ENCODE measurements at places on chromosomes 7 and 10. TPM values are rescaled to one million over a fixed set of nuclear protein-coding genes. Genes with fewer than 3 reads are reported as not detected.

Gene SFMBT2
- total RNA-seq: 4.3 TPM

Gene HYCC1
- total RNA-seq: 4.0 TPM

Gene AUTS2
- total RNA-seq: 14.8 TPM

- no peak for DNase-seq
These were observed 63.3 kb downstream of the GSAP start for GRCh38 chr7:77352665-77353406.

GRCh38 chr7:127252377-127252713 is 396 bp downstream of the GRM8 start:
- peak; percentile 19 for DNase-seq

DNA sequence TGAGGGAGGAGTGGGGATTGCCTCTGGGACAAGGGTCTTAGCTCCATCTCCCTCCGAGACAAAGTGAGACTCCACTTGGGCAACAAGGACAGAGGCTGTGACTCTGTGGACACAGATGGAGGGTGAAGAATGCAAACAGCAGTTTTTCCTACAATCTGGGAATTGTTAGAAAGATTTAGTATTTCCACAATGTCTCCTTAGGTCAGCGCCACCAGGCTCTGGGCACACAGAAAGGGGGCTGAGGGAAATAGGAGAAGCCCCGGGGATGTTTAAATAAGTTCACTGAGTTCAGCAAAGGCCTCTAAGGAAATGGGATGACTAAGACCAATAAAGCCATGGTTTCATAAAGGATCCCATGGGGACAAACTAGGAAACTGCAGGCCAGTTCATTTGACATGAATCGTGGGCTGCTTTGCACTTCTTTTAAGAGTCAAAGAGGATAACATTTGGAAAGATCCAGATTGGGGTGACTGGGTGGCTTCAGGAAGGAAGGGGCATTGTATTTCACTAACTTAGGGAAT is 219.8 kb upstream of the GLI3 start:
- no peak for DNase-seq

Gene BRAT1
- 46.6 TPM for total RNA-seq

DNA sequence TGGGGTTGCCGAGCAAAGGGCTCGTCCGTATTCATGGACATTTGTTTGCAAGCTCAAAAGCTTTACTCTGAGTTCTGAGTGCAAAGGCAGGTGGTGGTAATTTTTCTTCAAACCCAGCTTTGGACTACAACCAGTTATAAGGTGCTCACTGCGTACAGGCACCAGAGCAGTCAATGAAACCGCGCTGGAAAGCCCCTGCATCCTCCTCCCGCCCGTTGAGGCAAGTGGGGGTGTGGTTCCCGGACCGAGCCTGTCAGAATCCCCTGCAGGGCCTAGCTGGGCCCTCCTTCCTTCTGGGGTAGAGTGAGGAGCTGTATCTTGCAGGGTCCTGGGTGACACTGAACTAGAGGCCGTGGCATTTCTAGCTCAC is 22.3 kb downstream of the AMZ1 start:
- no peak for DNase-seq

DNA sequence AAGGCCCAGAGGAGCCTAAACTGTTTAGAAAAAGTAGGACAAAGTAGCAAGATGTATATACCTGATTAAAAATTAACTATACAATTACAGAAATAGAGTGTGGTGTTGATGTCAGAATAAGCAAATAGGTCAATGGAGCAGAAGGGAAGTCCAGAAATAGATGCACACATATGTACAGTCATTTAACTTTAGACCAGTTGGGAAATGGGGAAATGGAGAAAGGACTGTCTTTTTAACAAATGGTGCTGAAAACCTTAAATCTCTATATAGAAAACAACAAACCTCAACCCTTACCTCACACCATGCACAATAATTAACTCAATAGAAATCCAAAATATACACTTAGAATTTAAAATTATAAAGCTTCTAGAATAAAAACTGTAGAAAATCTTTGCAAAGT is 72.2 kb downstream of the CH25H start:
- DNase-seq: no peak

DNA sequence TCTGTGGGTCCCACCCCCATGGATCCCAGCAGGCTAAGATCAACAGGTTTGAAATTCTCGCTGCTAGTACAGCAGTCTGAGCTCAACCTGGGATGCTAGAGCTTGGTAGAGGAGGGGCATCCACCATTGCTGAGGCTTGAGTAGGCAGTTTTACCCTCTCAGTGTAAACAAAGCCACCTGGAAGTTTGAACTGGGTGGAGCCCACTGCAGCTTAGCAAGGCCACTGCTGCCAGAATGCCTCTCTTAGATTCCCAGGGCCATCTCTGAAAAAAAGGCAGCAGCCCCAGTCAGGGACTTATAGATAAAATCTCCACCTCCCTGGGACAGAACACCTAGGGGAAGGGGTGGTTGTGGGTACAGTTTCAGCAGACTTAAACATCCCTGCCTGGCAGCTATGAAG is 190.0 kb upstream of the CACNA2D1 start:
- no peak for DNase-seq

DNA sequence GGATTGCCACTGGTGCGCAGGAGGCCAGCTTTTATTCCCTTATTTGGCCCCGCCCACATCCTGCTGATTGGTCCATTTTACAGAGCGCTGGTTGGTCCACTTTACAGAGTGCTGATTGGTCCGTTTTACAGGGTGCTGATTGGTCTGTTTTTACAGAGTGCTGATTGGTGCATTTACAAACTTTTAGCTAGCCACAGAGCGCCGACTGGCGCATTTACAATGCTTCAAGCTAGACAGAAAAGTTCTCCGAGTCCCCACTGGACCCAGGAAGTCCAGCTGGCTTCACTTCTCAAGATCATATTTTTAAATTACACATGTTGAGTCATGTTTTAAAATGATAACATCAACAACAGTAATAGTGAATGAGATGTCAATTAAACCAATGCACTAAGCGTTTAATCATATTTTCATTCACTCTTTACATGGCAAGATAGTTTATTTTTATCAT is 128.3 kb downstream of the CUBN start:
- DNase-seq: no peak

GRCh38 chr7:9241826-9242225 is 808.4 kb downstream of the NXPH1 start:
- DNase-seq: no peak

DNA sequence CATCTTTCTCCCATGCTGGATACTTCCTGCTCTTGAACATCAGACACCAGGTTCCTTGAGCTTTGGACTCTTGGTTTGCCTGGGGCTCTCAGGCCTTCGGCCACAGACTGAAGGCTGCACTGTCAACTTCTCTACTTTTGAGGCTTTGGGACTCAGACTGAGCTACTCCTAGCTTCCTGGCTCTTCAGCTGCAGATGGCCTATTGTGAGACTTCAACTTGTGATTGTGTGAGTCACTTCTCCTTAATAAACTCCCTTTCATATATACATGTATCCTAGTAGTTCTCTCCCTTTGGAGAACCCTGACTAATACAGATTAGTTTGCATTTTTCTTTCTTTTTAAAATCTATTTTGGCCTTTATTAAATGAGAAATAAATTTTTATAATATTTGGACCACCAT is 276.2 kb upstream of the SEMA3C start:
- no peak for DNase-seq

- no peak for DNase-seq
These were observed 33.3 kb upstream of the KDM7A start for GRCh38 chr7:140209866-140210609.

DNA sequence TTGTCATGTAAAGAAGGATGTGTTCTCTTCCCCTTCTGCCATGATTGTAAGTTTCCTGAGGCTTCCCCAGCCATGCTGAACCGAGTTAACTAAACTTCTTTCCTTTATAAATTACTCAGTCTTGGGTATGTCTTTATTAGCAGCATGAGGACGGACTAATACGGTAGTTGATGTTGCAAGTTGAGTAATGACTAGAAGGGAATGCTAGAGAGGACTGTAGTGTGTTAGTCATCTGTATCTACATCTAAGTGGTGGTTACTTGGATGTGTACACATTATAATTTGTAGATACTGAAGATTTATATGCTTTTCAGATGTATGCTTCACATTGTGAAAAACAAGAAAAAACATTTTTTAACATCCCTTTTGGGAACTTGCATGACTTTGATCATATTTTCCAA is 244.6 kb downstream of the POLR1F start:
- no peak for DNase-seq

Gene SEC61A2
- total RNA-seq: 6.7 TPM

DNA sequence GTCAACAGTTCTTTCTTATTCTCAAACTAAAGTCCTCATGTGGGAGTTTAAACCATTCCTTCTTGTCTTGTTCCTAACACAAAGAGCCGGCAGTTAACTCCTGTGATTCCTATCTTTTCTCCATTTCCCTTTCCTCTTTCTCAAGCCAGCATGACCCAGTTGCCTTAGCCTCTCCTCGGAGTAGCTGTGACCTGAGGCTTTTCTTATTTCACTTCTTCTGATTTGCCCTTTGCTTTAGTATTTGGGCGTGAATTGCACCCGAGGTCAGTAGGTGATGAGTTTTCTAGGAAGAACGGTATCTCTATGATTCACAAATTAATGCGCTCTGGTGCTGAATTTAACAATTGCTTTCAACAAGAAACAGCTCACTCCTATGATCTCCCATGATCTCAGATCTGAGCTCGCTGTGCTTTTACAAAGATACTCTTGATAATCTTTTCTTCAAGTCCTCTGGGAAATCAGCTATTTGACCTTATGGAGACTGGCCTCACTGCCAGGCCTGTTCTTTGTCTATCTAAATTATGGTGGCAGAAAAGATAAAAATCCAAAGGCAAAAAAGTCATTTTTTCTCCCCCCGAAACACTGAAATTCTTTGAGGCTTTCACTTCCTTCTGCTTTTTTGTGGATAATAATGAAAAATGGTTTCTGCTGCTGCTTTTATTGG is 184.6 kb downstream of the JCAD start:
- DNase-seq: no peak

Gene FIS1
- total RNA-seq: 186 TPM

- DNase-seq: no peak
These were observed 641.5 kb upstream of the SORCS1 start for GRCh38 chr10:107806026-107806425.

DNA sequence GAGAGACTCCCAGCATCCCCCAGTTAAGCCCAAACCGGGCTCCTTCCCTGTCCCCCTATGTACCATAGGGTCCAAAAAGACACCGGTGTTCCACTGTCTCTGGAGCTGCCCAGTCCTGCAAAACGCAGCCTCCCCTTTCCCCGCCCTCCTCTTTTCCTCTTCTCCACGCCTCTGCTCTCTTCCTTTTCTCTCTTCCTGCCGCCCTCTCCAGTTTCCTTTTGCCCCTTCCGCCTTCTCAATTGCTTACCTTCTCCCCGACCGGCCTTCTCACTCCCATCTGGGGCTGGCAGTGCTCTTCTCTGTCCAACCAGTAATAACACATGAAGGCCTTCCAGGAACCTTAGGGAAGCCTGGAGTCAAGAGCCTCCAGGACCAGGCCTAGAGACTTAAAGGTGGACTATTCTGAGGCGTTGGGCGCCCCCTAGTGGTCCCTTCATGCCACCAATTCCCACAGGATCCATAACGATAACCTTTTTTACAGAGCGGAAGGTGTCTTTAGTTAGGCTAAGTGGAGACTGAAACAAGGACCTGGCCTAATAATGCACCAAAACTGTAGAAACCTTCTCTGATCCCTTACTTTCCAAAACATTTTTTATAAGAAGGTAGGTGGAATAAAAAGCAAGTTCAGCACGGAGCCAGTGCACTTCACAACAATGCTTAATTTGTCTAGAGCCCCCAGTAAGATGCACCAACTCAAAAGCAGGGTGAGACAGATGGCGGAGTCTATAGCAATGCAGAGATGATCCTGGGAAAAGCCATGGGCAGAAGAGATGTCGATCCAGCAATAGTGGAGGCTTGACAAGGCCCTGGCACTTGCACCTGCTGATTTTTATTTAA is 27.2 kb upstream of the MSRB2 start:
- peak; percentile 48 for DNase-seq

- DNase-seq: no peak
These were observed 42.2 kb upstream of the OPALIN start for GRCh38 chr10:96401036-96401435.

All from hematopoietic multipotent progenitor cell (in vitro differentiated cells).